ENCODE measurements at places on chromosomes 1 and 21.

DNA sequence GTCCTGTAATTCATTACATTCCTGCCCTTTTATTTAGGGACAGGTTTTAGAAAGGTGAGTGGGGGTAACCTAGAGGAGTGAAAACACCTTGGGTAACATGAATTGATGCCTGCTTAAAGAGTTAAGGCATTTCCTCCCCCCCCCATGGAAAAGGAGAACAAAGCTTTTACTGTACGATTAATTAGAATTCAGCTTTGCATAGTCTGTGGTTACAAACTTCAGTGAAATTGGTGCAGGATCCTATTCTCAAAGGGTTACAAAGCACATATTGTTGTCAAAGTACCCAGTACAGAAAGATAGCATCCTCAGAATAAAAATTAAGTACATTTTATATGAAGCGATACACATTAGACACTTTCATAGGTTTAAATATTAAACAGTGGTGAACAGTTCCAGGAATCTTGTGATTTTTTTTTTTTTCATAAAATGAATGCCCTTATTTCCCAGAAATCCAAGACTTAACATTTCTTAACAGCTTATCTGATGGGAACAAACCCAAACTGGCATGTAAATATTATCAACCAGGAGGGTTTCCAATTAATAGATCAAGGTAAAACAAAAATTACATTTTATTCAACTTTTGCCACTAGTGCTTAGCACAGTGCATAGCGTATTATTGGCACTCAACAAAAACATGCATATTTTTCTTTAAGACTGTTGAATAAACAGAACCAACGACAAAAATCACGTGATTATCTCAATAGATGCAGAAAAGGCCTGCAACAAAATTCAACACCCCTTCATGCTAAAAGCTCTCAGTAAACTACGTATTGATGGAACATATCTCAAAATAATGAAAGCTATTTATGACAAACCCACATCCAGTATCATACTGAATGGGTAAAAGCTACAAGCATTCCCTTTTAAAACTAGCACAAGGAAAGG, 172.7 kb downstream of the PDE4B start:
- no peak for DNase-seq

DNA sequence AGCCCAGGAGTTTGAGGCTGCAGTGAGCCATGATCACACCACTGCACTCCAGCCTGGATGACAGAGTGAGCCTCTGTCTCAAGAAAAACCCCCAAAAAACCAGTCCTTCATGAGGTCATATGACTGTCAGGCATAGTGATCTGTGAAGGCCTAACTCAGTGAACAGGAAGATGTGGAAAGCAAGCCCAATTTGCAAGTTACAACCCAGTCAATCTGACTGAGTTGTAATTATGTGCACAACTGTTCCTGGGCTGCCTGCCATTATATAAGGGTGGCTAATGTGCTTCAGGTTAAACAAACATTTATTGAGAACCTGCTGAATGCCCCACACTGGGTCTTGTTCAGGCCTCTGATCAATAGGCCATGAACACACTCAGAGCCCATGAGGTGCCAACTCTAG, 38.2 kb upstream of the KIRREL1 start:
- no peak for DNase-seq

DNA sequence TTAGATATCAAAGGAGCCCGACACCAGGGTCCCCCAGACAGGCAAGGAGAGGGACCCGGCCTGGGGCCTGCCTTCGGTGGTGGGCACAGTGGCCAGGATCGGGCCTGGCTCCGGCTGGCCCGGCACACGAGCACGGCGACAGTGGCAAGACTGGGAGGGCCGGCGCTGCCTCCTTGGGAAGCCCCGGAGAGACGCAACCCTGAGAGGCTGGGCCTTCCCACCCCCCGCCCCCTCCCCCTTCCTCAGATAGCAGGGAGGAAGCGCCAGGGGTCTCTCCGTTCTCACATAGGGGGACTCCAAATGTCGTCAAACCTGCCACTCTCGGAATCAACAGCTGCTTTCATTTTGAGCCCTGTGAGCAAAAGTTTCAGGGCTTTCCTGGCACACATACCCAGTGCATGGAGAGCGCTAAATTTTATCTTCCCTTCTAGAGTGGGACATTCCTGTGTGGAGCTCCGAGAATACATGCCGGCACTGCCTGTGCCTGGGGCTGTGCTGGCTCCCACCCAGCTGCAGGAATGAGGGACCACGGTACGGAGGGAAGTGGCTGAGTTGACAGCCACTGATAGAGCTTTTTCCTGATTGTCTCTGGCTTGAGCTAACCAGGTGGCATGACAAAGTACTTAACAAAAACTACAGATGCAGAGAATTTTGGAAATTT, 62.4 kb downstream of the CD247 start:
- no peak for DNase-seq

- DNase-seq = no peak
These were observed 117.7 kb downstream of the FGGY start for GRCh38 chr1:59414406-59415133.

GRCh38 chr1:209839875-209840546, 12.2 kb downstream of the UTP25 start:
- peak; percentile 73 for DNase-seq

- no peak for DNase-seq
These were observed 7.3 kb upstream of the PMVK start for GRCh38 chr1:154943649-154944400.

- DNase-seq = no peak
These were observed 40.0 kb upstream of the DISP3 start for GRCh38 chr1:11438996-11439395.

- no peak for DNase-seq
These were observed 108.4 kb downstream of the TMEM53 start for GRCh38 chr1:44565833-44566232.

GRCh38 chr1:48039088-48040054, 42.2 kb upstream of the TRABD2B start:
- DNase-seq = no peak

- no peak for DNase-seq
These were observed 10.8 kb downstream of the ARHGEF16 start for GRCh38 chr1:3465091-3465934.

DNA sequence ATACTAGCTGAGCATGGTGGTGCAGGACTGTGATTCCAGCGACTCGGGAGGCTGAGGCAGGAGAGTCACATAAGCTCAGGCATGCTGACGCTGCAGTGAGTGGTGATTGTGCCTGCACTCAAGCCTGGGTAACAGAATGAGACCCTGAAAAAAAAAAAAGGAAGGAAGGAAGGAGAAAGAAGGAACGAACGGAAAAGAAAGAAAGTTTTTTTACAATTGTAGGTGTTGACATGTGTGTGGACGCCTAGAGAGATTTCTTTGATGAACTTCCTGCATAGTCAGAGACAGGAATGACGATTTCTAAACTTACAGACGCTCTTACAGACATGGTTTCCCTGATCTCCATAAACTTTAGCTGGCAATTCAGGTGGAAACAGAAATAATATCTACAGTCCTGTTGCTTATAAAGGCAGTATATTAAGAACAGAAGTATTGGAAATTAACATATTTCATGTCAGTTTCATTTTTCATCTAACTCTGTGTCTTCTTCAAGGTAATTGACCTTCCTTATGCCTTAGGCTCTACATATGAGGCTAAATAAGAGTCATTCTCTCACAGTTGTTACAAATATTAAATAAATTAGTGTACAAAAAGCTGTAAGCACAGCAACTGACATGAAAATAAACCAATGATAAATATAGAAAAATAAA, 4.1 kb downstream of the SAMSN1 start:
- DNase-seq = no peak

- DNase-seq = no peak
These were observed 9.2 kb upstream of the TNFRSF1B start for GRCh38 chr1:12157366-12158231.

- no peak for DNase-seq
These were observed 20.9 kb downstream of the SLC9A1 start for GRCh38 chr1:27133991-27134390.

- DNase-seq = no peak
These were observed 350.9 kb downstream of the LTN1 start for GRCh38 chr21:28641731-28642130.

DNA sequence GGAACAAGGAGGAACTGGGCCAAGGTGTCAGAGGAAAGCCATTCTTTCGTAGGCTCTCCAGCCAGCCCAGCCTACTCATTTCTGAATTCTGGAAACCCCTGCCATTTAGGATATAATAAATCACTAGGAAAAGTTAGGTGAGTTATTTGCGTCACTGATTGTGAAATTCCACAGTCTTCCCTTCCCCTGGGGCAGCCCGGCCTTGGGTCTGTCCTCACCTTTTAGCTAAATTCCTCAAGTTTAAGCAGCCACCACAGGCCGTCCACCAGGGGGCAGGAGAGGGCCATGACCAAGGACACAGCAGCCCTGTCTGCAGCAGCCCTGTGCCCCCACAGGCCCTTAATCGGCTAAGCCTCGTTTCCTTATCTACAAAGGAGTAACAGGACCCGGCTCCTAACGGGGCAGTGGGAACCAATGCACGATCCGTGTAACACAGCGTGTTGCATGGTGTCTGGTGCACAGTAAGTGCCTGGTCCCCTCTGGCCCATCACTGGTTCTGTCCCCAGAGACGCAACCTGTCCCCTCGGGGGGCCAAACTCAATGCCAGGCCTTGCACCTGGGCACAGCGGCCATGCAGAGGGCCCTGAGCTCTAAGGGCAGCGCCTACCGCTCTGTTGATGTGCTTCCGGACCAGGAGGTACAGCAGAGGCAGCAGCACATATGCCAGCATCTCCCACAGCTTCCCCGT, 18.1 kb downstream of the GPR157 start:
- DNase-seq = peak; percentile 52

DNA sequence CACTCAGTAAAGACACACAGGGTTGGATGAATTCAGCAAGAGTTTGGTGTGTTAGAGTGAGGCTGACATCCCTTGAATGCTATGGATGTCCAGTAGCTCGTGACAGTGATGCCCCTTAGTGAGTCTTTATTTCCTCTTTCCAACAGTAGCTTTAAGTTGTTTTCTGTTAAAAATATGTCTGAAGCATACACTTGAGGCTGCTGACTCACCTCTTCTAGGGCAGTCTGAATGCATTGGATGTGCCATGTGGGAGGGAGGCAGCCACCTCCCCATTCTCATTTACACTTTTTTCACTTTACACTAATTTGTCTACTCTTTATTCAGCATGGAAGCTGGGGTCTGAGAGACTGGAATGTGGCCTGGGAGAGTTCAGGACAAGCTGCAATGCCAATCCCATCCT, 17.6 kb downstream of the NOS1AP start:
- DNase-seq = no peak

DNA sequence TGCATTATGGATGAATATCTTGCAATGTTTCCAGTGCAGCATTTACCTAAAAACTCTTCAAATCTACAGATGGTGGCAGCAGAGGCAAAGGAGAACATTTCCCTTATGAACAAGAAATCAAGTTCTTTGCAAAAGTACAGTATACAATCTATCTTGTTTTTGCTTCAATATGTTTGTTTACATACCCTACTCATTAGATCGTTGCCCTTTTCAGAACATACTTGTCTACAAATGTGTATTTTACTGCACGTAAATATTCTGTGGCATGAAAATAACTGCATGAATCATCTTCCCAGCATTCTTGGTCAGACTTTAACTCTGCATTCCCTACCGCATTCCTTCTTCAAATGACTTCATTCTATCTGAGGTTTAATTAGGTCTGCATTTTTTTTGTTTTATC, 212.7 kb downstream of the ZP4 start:
- peak; percentile 6 for DNase-seq

DNA sequence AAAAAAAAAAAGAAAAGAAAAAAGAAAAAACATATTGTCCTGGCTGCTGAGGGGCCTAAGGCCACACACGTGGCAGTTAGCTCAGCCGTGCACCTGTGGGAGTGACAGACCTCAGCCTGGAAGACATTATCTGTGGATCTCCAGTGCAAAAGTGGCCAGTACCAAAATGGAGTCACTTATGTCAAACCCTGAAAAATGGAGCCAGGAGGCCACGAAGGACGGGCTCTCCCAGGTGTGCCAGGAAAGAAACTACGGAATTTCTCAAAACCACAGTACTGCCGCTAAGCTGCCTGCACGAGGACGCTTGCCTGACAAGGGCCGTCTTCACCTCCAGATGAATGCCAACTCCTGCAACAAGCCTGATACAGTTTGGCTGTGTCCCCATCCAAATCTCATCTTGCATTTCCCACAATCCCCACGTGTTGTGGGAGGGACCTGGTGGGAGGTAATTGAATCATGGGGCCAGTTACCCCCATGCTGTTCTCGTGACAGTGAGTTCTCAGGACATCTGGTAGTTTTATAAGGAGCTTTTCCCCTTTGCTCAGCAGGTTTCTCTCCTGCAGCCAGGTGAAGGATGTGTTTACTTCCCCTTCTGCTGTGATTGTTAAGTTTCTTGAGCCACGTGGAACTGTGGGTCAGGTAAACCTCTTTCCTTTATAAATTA, 5.3 kb upstream of the MIB2 start:
- DNase-seq = no peak

- no peak for DNase-seq
These were observed 165.4 kb upstream of the HMGB4 start for GRCh38 chr1:33698361-33699035.

All from H54 (cell line).